ENCODE measurements at places on chromosomes 7 and 10.
A peak's percentile ranks its signal among the peaks of the same experiment; 100 is the strongest.

DNA sequence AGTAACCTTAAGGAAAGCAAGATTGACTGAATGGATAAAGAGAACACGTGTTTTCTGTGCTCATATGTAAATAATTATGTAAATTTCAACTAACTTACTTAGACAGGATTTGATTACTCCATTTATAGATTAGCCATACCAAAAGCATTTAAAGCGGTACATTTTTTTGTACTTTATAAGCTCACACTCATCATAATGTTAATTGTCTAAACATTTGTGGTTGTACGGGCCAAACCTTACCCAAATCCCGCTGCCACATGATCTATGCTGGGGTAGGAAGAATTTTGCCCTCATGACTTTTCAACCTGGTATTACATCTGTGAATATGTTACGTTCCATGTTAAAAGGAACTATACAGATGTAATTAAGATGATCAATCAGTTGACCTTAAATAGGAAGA is 29.1 kb downstream of the MKX start:
- no peak for DNase-seq

- DNase-seq: no peak
These were observed 29.8 kb upstream of the VCL start for GRCh38 chr10:73968098-73968521.

DNA sequence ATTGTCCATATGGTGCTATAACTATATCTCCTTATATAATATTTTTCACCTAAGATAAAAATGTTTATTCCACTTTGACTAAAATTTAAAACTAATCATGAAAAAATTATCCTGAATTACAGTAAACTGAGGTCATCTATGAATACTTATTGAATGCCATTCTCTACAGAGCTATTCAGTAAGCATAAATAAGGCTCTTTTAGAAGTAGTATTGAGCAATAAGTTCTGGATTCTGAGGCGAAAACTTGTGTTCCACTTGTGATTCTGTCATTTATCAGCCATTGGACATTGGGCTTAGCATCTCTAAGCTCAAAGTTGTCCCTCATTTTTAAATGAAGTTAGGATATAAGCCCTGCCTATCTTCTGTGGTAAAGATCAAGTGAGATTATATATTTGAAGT is 130.8 kb downstream of the WNT2 start:
- no peak for DNase-seq

DNA sequence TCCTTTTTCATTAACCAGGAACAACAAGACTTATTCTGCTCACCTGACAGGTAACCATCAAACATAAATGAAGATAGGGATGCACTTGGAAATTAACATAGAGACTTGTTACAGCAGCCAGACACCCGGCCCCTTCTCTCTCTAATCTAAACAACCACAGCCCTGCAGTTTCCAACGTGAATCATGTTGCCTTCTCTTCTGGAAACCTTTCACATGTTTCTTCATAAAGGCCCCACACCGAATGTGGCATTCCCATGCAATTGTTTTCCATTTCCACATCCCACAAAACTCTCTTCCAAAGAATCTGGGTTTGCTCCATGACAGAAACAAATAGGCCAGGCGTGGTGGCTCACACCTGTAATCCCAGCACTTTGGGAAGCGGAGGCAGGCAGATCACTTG is 15.0 kb upstream of the WDR86 start:
- DNase-seq: no peak

DNA sequence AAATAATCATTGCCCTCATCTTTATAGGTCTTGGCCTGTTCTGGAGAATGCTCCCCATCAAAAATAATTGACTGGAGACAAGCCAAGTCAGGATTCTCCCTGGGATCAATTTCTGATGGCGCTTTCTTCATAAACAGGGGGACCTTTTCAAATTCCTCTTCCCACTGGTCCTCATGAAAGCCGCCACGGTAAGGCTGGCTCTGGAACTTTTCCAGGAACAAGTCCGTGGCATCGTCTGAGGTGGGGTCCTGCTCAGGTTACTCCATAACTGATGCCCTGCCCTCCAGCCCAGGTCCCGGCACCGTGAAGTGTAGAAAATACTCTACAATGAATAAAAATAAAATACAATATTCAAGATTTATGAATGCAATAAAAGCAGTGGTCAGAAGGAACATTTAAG is 79.4 kb upstream of the IGFBP3 start:
- DNase-seq: no peak

GRCh38 chr7:25054819-25055519 is 70.1 kb downstream of the CYCS start:
- DNase-seq: no peak

DNA sequence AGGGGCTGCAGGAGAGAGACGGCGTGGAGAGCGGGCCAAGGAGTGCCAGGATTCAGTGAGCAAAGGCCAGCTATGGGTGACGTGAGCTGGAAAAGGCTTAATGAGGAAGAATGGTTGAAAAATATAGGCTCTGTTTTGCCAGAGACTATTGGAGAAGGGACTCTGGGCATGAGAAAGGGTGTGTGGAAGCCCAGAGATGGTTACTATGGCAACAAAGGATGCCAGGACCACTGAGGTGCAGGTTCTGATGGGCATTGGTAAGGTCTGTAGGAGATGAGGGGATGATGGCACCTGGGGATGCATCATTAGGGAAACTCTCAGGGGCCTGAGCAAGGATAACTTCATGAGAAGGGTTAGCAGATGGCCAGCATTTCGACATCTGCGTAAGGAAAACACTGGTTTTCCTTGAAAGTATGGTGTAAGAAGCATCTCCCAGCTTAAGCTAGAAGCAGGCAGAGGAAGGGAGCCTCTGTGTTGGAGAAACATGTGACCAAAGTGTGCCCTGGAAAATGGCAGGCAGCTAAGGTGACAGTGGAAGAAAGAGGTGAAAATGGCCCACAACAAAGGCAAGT is 21.6 kb upstream of the FAM180A start:
- DNase-seq: no peak

GRCh38 chr7:33554046-33554445 is 351.3 kb upstream of the BMPER start:
- no peak for DNase-seq

- DNase-seq: peak; percentile 3
These were observed 136.0 kb downstream of the KIF20B start for GRCh38 chr10:89837165-89838043.

- DNase-seq: no peak
These were observed 1.1 kb downstream of the JAKMIP3 start for GRCh38 chr10:132066812-132067211.

DNA sequence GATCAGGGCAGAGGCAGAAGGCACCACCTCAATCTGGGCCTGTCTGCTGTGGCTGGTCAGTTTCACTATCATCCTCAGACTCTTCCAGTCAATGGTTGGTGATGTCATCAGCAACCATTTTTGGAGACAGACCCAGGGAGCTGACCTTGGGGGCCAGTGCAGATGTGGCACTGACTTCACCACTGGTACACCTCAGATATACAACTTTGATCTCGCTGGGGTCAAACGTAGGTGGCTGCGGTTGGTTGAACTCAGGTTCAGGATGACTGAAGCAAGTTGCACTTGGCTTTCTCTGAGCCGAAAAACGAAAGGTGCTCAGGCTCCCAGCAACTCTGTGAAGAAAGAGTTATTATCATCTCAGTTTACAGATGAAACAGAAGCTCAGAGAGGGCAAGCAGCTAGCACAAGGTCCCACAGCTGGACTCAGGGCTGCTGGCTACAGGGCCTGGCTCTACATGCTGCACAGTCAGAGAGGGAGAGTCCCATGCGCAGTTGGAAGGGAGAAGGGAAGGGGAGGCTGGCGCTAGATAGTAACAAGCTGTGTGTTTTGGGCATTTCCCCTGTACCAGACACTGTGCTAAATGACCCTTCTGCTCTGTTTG is 27.2 kb downstream of the ANKRD16 start:
- DNase-seq: no peak

DNA sequence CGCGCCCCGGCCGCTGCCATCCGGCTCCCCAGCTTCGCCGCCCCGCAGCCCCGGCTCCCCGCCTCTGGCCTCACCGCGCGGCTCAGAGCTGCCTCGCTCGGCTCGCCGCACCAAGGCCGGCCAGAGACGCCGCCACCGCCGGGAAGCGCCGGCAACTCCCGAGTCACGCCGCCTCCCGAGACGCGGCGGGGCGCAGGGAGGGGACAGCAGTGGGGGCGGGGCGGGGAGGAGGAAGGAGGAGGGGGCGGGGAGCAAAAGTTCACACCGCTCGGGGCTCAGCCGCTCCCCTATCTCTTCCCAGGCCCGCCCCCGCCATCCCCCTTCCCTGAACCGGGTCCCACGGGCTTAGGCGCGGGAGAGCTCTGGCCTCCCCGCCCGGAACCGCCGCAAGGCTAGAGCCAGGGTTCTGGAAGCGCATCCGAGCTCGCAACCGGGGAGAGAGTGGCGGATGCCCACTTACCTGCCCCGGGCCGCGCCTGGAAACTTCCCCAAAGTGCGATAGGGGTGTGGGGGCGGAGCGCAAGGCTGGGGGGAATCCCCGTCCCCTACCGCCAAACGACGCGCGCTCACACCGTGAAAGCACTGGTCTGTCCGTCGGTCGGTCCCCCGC is 1.0 kb downstream of the CHST15 start:
- DNase-seq: peak; percentile 19

GRCh38 chr7:113410796-113411195 is 292.4 kb upstream of the SMIM30 start:
- no peak for DNase-seq

DNA sequence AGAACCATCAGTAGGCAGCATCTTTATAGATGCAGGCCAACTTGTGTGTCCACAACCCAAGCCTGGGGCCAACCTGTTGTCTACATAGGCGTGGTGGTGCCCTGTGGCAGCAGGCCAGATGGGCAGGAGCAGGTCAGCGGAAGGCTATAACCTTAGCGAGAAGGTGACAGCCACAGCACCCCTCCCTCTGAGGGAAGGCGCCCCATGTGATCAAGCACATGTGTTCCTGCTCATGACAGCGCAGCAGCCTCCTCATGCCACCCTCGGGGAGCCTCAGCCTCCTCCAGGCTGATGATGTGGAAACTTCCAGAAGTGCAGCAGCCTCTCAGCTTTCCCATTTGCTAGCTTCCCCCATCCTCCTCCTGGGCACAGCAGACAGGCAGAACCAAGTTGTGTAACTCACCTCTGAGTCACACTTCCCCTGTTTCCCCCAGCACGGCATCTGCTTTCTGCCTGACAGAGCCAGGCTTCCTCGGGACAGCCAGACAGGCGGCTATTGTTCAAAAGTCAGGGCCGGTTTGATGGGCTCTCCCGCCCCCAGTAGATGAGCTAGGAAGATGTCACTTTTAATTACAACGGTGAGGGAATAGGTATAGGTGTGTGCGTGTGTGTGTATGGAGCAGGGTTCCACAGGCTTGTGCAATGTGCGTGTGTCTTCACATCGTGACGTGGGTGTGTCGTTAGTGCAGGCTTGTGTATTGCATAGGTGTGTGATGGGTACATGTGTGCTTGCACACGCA is 312.0 kb upstream of the ZMIZ1 start:
- DNase-seq: no peak

GRCh38 chr7:18469316-18469715 is 26.2 kb upstream of the HDAC9 start:
- DNase-seq: no peak

DNA sequence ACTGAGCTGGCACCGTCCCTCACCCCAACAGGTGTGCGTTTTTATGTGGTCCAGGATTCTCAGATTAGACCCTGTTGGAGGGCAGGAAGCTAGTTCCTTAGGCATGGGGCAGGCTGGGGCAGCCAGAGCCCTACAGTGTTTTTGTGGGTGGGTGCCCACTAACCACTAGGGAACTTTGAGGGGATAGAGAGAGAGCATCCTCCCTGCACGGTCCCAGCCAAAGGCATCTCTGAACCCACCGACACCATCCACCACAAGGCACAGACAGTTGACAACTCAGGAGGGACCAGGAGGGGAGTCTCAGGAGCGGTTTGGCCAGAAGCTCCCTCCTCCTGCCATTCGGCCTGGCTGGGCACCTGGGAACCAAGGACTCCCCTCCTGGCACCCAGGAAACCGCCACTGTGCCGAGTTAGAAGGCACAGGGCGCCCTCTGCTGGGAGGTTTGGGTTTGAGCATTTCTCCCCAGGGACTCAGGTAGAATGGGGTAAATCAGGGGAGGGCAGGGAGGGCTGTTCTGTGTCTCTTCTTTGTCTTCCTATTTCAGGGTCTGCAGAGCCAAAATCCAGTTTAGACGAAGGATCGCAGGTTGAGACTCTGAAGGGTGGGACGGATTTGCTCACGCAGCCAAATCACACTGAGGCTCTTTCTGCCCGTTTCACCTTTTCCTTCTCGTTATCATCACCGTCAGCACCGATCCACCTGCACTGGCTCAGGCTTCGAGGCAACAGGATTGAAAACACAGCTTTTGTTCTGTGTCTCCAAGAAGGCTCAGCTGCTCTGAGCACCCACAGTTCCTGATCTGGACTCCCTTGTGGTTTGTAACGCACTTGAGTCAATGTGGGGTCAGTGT is 84.8 kb upstream of the COL13A1 start:
- peak; percentile 29 for DNase-seq

DNA sequence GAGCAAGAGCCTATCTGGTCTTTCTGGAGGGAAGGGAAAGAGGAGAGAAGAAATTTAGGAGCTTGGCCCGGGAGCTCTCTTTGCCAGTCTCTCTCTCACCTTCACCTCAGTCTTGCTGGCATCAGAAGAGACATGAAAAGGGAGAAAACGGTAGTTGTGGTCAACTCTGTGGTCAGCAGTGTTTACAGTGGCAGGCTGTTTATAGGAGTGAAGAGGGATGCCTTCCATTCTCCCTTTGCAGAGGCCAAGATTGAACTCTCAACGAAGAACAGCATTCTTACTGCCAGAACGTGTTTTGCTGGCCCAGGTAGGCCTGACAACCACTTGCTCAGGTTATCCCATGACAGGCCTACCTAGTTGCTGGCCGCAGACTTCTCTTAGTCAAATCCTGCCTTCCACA is 133.3 kb downstream of the CCDC3 start:
- DNase-seq: no peak

DNA sequence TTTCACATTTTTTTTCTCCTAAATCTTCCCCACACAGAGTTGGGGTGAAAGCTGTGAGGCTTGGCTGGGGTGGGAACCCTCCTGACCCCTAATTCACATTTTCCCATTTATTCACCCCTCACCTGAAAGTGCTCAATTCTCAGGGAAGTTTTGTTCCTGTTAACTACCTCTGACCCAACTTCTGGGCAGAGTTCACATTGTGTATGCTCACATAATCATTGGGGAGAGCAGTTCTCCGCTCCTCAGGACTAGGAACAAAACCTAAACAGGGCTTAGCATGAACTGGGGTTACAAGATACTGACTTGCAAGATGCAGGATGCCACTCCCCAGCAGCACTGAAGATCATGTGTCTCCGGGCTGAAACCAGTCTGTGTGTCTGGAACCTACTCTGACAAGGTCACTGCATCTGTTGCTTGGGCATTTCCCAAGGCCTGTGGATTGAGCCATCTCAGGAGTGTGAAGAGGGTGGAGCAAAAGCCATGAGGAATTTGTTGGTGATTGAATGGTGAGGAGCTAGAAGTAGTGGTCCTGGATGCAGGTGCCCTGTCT is 258.1 kb upstream of the IGFBP3 start:
- DNase-seq: no peak

GRCh38 chr10:117488004-117488403 is 54.5 kb upstream of the EMX2 start:
- DNase-seq: no peak

- DNase-seq: no peak
These were observed 22.2 kb upstream of the SH2D4B start for GRCh38 chr10:80515511-80515910.

- no peak for DNase-seq
These were observed 247.7 kb upstream of the MGMT start for GRCh38 chr10:129219364-129219763.

GRCh38 chr10:70260734-70261133 is 23.1 kb downstream of the NPFFR1 start:
- no peak for DNase-seq

Measured in activated T-helper 1 cell treated with anti-CD3 and anti-CD28 coated beads, Interleukin-12 subunit alpha, Interleukin-12 subunit beta, Interleukin-2, Interleukin-4 antibody, amounts not matched to agents 30 ng/mL and 10 ng/mL and 1 ng/mL, durations not matched to agents 14 hours and 24 hours and 36 hours (primary cell).